ENCODE measurements at places on chromosomes 16 and 17.

GRCh38 chr16:69003500-69003899 lies 102.0 kb upstream of the HAS3 start:
- H3K27me3 ChIP-seq: no peaks in the 10 kb centered on the region
- DNase-seq: no peak
- peaks cover 10% of the 10 kb centered on the region for H3K36me3 ChIP-seq
- no peak overlapping the region for H3K27ac ChIP-seq
- H3K4me1 ChIP-seq: no peaks in the 10 kb centered on the region

DNA sequence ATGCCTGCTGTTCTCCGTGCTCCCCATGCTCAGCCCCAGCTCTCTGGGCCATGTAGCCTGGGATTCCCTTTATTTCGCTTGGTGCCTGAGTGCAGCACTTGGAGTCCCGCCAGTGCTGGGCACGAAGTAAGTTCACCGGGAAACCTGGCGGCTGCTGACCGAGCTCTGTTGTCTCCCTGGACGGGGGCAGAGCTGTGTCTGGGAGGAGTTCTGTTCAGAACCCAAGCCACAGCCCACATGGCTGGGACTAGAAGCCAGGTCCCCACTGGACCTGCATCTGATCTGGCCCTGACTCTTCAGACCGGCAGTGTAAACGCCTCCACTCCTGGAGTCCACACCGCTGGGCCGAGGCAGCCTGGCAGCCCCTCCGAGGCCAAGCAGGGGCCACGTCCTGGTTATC lies 37.5 kb upstream of the CIBAR2 start:
- H3K36me3 ChIP-seq: no peaks in the 10 kb centered on the region
- H3K4me3 ChIP-seq: no peak overlapping the region
- no peak overlapping the region for H3K27ac ChIP-seq
- no peak for DNase-seq
- no peaks in the 10 kb centered on the region for H3K27me3 ChIP-seq

- peak overlapping the region; percentile 92 for H3K27ac ChIP-seq
- H3K4me3 ChIP-seq: peak overlapping the region; percentile 18
Observed at GRCh38 chr17:48556576-48557401, 11.9 kb upstream of the HOXB2 start.

DNA sequence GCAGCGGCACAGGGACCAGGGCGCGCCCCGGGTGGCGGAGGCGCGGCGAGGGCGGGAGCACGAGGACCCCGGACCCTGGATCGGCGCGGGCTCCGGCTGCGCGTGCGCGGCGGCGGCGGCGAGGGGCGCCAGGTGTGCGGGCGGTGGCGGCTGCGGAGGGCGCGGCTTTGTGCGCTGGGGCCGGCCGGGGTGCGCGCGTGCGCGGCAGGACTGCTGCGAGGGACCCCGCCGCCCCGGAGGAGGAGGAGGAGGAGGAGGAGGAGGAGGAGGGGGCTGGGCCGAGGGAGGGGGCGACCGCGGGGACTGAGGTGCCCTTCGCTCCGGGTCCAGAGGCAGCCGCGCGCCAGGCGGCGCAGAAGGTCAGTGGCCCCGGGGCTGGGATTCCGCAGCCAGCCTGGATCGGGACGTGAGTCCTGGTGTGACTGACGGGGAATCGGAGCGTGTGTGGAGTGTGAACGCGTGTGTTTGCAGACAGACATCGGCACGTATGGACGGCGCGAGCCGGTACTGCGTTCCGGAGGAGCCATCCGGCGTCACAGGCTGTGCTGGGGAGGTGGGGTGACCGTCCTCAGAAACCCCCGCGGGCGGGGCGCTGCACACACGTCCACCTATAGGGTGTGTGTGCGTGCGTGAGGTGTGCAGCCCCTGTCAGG lies 19.5 kb upstream of the RAP1GAP2 start:
- no peaks in the 10 kb centered on the region for H3K36me3 ChIP-seq
- no peaks in the 10 kb centered on the region for H3K4me1 ChIP-seq

DNA sequence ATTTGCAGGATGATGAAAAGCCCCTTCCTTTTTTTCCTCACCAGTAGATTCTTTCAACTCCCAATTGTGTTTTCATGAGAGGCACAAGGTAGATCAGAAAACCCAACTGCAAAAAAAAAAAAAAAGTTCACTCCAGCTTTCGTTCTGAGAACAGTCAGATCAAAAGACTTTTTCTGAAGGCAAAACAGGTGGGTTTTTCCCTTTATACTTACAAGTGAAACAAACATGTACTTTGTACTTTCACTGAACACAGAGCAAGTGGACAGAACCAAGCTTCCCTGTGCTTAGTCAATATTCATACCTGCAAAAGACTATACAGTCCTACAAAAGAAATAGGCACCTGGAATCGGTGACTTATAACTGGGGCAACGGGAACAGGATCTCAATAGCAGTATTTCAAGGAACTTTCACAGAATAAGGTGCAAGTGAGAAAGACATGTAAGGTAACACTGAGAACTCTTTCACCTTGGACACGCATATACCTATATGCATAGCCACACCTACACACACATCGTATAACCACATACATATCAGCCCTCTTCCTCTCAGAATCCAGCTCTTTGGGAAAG lies 54.1 kb downstream of the TOX3 start:
- no peak for DNase-seq
- no peaks in the 10 kb centered on the region for H3K36me3 ChIP-seq
- H3K27ac ChIP-seq: no peak overlapping the region
- no peak overlapping the region for H3K4me3 ChIP-seq

- no peaks in the 10 kb centered on the region for H3K27me3 ChIP-seq
- no peak overlapping the region for H3K27ac ChIP-seq
- no peak for DNase-seq
- H3K4me3 ChIP-seq: no peak overlapping the region
- peaks cover 6% of the 10 kb centered on the region for H3K4me1 ChIP-seq
Observed at GRCh38 chr16:8572919-8573724, 17.2 kb downstream of the TMEM114 start.

GRCh38 chr17:901964-902363 lies 77.6 kb downstream of the NXN start:
- H3K4me3 ChIP-seq: no peak overlapping the region
- peaks cover 4% of the 10 kb centered on the region for H3K4me1 ChIP-seq
- H3K27me3 ChIP-seq: no peaks in the 10 kb centered on the region
- H3K36me3 ChIP-seq: peaks cover 5% of the 10 kb centered on the region

- H3K4me3 ChIP-seq: no peak overlapping the region
- DNase-seq: no peak
- no peaks in the 10 kb centered on the region for H3K27me3 ChIP-seq
- H3K27ac ChIP-seq: no peak overlapping the region
- H3K4me1 ChIP-seq: peaks cover 4% of the 10 kb centered on the region
Observed at GRCh38 chr16:22216191-22216831, 10.2 kb downstream of the EEF2K start.

- no peak overlapping the region for H3K4me3 ChIP-seq
- no peaks in the 10 kb centered on the region for H3K36me3 ChIP-seq
- peaks cover 9% of the 10 kb centered on the region for H3K4me1 ChIP-seq
- no peak overlapping the region for H3K27ac ChIP-seq
- no peak for DNase-seq
Observed at GRCh38 chr17:76506408-76507345, 5.5 kb upstream of the RHBDF2 start.

DNA sequence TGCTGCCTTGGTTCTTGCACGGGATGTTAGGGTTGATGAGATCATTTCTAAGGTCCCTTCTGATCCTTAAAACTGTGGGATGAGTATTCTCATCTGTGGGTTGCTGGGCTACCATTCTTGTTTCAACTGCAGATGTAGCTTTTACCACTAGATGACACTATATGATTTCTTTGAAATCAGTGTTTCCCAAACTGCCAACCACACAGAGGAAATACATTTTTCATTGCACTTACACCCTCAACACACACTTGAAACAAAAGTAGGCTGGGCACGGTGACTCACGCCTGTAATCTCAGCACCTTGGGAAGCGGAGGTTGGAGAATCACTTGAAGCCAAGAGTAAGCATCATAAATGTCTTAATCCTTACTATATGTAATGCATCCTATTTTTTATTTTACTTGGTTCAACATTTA lies 15.3 kb downstream of the LCMT1 start:
- H3K4me3 ChIP-seq: no peak overlapping the region
- no peaks in the 10 kb centered on the region for H3K27me3 ChIP-seq
- H3K27ac ChIP-seq: no peak overlapping the region
- H3K36me3 ChIP-seq: peaks cover 4% of the 10 kb centered on the region
- H3K4me1 ChIP-seq: peaks cover 10% of the 10 kb centered on the region

DNA sequence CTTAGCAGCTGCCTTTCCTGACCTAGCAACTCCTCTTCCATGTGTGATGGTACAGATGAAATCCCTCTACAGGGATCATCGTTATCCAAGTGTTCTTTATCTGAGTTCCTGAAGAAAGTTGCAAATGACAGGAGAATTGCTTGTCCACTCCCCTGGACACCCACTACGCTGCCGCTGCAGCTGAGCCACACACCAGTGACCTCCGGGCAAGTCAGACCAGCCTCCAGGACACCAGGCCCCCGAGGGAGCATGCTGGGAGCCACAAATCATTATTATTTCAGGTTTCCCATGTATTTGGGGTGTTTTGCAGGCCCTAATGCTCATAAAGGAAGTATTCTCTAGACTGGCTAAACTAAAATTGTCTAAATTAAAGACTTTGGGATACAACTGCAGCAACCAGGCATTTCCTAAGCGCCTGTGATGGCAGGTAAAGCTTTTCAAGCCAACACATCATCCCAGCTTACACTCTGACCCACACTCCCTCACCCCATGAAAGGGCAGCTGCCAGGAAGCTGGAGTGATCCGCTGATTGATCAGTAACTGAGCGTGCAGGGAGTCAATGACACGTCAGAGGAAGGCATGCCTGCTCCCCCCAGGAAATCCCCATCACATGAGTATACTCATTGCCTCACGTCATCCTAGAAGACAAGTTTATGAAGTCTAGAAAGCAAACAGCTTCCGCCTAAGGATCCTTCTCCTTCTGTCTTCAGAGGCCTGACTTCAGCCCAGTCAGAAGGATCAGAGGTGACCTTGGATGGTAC lies 14.4 kb downstream of the FA2H start:
- peaks cover 11% of the 10 kb centered on the region for H3K27me3 ChIP-seq
- no peak overlapping the region for H3K4me3 ChIP-seq
- DNase-seq: no peak
- no peaks in the 10 kb centered on the region for H3K4me1 ChIP-seq
- H3K36me3 ChIP-seq: no peaks in the 10 kb centered on the region
- H3K27ac ChIP-seq: no peak overlapping the region

DNA sequence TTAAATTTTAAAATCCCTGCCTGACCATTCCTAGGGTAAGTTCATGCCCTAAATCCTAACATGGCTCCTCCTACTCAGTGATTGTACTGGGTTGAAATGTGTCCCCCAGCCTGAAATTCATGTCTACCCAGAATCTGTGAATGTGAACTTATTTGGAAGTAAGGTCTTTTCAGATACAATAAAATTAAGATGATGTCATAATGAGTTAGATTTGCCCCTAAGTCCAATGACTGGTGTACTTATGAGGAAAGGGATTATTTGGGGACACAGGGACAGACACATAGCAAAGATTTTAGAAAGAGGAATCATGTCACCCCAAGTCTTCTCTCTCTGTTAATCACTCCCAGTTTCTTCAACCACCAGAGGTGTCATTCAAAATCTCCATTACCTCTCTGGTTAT lies 185.3 kb downstream of the HS3ST4 start:
- H3K27ac ChIP-seq: no peak overlapping the region
- no peak for DNase-seq
- H3K4me1 ChIP-seq: no peaks in the 10 kb centered on the region
- no peaks in the 10 kb centered on the region for H3K36me3 ChIP-seq
- H3K27me3 ChIP-seq: no peaks in the 10 kb centered on the region

DNA sequence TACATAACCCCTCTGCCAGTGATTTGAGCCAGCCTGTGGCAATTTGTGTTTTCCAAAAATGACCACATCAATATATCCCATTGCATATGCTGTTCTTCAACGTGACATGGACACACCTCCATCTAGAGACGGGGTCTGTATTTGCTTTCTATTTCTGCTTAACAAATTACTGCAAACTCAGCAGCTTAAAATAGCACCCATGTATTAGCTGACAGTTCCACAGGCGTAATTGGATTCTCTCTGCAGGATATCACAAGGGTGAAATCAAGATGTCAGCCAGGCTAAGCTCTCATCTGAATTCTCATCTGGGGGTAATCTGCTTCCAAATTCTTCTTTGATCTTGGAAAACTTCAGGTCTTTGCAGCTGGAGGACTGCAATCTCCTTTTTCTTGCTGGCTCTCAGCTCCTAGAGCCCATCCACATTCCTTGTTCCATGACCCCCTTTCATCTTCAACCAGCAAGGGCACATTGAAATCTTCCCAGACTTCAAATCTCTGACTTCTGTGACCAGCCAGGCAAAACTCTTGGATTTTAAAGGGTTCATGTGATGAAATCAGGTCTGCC lies 8.2 kb downstream of the KRT9 start:
- H3K4me1 ChIP-seq: no peaks in the 10 kb centered on the region
- no peak for DNase-seq
- no peaks in the 10 kb centered on the region for H3K27me3 ChIP-seq
- no peak overlapping the region for H3K27ac ChIP-seq

- H3K27ac ChIP-seq: peak overlapping the region; percentile 69
- DNase-seq: no peak
- H3K36me3 ChIP-seq: peaks cover 98% of the 10 kb centered on the region
- peaks cover 41% of the 10 kb centered on the region for H3K4me1 ChIP-seq
Observed at GRCh38 chr17:17153071-17153470, 53.1 kb downstream of the PLD6 start.

GRCh38 chr16:47026947-47027346 lies 53.5 kb upstream of the DNAJA2 start:
- H3K4me1 ChIP-seq: no peaks in the 10 kb centered on the region
- H3K4me3 ChIP-seq: no peak overlapping the region
- DNase-seq: no peak
- H3K27ac ChIP-seq: no peak overlapping the region
- H3K36me3 ChIP-seq: no peaks in the 10 kb centered on the region
- no peaks in the 10 kb centered on the region for H3K27me3 ChIP-seq

DNA sequence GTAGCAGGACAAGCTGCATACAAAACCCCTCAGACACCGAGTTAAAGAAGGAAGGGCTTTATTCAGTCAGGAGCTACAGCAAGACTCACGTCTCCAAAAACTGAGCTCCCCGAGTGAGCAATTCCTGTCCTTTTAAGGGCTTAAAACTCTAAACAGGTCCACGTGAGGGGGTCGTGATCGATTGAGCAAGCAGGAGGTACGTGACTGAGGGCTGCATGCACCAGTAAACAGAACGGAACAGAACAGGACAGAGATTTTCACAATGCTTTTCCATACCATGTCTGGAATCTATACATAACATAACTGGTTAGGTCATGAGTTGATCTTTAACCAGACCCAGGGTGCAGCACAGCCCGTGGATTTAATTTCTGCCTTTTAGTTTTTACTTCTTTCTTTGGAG lies 25.2 kb downstream of the ITGAM start:
- no peaks in the 10 kb centered on the region for H3K4me1 ChIP-seq
- H3K27me3 ChIP-seq: no peaks in the 10 kb centered on the region
- no peak overlapping the region for H3K27ac ChIP-seq
- no peak overlapping the region for H3K4me3 ChIP-seq
- no peak for DNase-seq

All from esophagus squamous epithelium (tissue), 5 donors.